Upper lobe of left lung (tissue), 6 donors: ENCODE measurements at places on chromosomes 5 and 9.

DNA sequence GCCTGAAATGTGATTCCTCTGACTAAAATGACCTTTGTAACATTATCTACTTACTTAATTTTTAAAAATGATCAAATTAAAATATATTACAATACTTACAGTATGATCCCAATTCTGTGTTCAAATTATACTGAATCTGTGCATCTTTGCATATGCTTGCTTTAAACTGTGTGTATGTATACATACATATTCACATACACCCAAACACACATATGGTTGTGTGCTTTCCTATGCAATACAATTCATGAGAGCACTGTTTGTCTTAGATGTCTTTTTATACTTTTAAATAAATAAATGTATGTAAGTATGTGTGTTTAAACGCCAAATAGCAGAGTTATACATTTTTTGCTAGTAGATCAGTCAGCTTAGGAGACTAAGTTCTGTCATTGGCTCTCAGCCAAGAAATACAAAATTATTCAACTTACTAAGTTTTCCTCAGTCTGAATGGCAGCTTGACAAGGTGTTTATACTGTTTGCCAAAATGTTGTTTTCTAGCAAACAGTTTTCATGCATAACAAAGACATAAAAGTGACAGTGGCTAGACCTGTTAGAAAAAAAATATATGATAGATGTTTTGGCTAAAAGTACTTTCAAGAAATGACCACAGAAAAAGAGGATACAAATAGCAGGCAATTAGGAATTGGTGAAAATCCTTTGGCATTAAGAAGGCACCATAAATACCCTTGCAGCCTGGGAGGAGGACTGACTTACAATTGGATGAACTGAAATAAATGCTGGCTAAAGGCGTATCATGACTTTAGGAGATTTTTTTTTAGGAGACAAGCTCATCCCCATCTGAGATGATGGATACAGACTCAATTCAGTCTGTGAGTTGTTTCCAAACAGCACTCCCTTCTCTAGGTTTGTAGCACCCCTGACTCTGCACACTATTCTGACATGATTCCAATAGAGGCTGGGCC, 7.9 kb downstream of the TICAM2 start:
- DNase-seq = no peak

DNA sequence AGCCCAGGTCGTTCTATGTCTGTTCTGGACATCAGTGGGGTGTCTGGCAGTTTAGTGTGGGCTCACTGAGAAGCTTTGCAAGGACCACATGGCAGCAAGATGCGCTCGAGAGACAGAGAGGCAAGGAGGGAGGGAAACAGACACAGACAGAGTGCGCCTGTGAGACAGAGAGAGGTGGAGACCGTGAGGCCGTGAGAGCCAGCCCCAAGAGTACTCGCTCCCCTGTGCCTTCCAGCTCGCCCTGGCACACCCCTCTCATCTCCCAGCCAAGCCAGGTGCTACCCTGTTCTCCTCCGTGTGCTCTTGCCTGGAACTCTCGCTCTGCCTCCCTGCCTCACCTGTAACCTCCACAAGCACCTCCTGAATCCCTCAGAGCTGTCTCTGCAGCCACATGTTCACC, 106.8 kb downstream of the EHMT1 start:
- DNase-seq = no peak

- peak; percentile 87 for DNase-seq
Observed at GRCh38 chr5:80959768-80960442, at the start of gene RASGRF2. Gene RASGRF2 (plus strand): TSS chr5:80960363. CDS start chr5:80960739, 376 bp downstream.

GRCh38 chr5:24788829-24789514, 144.2 kb upstream of the CDH10 start:
- no peak for DNase-seq

- DNase-seq = no peak
Observed at GRCh38 chr9:19550009-19550408, 141.2 kb downstream of the ACER2 start.

- DNase-seq = no peak
Observed at GRCh38 chr9:110133059-110133458, 74.9 kb downstream of the C9orf152 start.

GRCh38 chr9:113803811-113804589, 72.1 kb upstream of the ZNF618 start:
- DNase-seq = no peak

- DNase-seq = no peak
Observed at GRCh38 chr9:129810116-129810515, 7.1 kb downstream of the TOR1B start.

- DNase-seq = no peak
Observed at GRCh38 chr5:154542581-154542980, 64.6 kb upstream of the HAND1 start.

GRCh38 chr9:4622016-4622415, 40.1 kb upstream of the PLPP6 start:
- DNase-seq = no peak

DNA sequence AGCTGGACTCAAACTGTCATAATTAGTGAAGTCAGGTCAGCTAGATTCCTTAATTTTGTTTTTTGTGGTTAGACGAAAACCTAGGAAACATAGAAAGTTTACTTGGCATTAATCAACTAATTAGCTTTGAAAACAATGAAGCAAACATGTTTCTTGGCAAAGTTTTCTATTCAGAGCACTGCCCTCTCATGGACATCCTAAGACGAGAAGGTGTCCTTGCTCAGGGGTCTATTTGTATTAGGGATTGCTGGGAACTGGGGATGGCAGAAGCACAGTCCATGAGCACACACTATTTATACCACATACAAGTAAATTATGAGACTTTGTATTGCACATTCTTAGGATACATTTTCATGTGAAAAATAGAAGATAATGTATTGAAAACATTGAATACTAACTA, 49.7 kb downstream of the POC5 start:
- no peak for DNase-seq

DNA sequence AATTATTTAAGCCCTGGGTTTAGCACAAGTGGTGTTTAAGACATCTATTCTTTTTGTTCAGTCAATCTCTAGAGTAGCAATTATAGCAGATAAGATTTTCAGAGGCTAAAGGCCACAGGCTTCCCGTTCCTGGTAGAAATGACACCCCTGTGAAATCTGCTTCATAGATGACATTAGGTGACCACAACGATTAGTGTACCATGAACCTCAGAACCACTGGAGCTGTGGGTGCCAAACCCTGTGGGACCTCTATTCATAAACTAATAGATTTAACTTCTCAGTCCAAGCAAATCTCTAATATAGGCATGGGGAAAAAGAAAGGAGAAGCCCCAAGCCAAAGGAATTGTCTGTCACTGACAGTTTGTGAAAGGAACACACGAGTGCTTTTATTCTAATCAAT, 207.4 kb downstream of the ARRDC3 start:
- no peak for DNase-seq

- no peak for DNase-seq
Observed at GRCh38 chr9:24118190-24118589, 292.1 kb upstream of the ELAVL2 start.

DNA sequence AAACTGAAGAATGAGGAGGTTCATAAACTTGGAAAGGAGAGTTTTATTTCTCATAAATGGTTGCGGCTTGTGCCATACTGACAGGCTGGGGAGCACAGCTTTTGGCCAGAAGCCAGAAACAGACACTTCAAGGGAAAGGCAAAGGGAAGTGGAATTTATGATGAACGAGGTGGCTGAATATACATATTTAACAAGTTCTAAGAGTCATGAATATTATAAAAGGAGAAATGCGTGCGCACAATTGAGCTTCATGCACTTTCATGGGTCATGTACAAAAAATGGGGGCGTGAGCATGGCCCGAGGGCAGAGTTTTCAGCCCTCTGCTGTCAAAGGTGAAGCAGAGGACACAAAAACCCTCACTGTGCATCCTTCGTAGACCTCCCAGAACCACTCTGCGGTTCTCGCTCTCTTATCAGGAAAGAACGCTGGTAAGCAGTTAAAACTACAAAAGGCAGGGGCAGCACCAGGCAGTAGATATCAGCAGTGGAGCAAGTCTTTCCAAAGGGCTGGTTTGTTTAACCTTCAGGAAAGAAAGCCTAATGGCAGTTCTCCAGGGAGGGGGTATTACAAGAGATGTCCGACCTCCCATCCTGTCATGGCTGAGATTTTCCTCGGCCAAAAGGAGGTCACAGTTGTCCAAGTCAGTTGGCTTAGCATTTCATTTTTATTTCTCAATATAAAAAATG, 29.0 kb downstream of the AUH start:
- no peak for DNase-seq

GRCh38 chr5:154729613-154730012, 25.6 kb upstream of the LARP1 start:
- DNase-seq = no peak

- peak; percentile 96 for DNase-seq
Observed at GRCh38 chr9:136644593-136645351, 17.9 kb upstream of the EGFL7 start.

DNA sequence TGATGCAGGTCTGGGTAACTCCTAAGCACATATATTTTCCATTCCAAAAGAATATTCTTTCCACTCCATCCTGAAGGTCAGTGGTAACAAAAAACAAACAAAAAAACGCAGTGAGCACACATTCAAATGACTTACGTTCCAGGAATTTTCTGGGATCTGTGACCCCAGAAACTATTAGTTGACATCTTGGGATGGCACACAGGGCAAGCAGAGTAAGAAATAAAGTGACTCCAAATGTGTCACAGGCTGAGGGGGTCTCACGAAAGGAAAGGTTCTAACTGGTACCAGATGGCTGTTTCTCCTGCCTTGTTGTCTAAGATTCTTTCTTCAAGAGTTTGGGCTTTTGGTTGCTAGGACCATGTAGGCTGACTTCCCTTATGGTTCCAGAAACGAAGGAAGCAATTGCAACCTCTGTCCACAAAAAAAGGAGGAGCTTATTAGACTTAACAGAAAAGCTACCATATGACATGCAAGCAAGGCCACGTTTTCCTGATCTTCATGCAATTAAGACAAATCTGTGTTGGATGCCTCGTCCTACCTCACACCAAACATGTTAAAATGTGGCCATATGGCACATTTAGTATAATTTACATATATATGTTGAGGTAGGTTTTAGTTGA, 32.7 kb downstream of the PTGS1 start:
- DNase-seq = no peak

- DNase-seq = no peak
Observed at GRCh38 chr9:114790521-114790920, 15.3 kb downstream of the TNFSF15 start.

DNA sequence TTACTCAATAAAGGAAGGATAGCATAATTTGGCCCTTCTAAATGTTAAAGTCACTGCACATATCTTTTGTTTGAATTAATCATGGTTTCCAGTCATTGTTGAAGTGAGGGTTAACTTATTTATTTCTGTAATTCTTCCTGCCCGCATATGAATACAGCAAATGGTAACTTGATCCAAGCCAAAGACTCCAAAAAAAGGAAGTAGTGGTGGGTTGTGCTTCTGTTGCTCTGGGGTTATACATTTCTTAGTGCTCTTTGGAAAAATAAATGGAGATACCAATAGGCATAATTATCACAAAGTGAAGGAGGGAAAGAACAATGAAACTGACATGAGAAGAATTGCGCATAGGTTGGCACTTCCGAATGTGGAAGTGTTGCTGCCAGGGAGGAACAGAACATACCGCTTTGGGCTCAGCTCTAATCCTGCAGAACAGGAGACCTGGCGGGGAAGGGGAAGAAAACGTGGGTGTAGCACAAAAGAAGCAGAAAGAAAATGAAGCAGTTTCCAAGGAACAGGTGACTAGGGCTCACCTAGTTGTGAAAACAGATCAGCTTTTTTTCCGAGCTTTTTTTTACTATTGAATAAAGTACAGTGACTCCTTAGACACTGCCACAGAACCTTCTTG, 69.7 kb upstream of the TAF11L2 start:
- DNase-seq = no peak

DNA sequence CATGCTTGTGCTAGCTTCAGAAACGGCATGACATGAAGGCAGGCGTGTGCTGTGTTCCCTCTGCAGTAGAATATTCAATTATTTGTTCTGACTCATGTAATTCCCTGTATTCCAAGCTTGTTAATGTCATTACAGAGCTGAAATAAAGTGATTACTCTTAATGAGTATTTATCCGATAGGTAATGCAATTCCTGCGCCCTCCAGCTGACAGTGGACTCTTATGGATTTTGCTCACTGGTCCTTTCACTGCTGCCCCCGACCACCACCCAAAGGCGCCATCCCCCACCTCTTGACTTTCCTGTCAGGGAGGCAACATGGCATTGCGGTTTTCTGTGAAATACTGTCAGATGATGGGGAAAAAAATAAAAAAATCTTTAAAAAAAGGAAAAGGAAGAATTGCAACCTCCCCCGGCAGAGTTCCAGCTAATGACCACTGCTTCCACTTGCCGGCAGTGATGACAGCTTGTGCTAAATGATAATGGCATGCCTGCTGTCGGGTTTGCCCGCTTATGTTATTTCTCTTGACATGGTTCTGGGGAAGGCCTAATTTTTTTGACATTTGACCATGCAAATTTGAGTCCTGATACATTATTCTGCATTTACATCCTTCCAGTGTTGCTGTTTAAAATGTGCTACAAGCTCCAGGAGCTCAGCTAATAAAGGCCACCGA, 335.3 kb upstream of the ADAMTS16 start:
- no peak for DNase-seq

DNA sequence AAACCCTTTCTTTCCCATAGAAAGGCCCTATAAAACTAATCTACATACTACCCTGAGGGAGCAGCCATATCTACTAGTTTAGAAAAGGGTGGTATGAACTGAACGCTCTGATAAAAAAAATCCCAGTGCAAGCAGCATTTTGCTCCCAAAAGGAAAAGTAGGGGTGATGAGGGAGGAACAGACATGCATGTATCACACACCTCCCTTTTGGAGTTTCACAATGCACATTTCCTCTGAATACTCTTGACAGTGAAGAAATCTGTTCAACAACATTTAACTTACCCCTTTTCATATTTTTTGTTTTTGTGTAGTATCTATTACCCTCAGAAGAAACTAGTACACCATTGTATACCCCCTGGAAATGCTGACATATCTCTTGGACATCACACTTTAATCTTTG, 411.4 kb downstream of the MAT2B start:
- no peak for DNase-seq

DNA sequence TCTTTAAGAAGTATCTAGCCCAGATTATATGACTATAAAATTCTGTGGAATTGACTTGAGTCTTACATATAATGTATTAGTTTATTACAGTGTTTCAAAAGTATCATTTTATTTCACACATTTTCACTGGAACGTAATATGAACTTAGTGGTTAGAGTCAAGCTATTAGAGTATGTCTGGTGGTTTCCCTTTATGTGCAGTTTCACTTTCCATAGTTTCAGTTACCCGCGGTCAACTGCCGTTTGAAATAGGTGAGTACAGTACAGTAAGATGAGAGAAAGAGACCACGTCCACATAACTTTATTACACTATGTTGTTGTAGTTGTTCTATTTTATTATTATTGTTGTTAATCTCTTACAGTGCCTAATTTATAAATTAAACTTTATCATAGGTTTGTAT, 50.5 kb downstream of the COMMD10 start:
- no peak for DNase-seq

- peak; percentile 42 for DNase-seq
Observed at GRCh38 chr9:76198336-76198735, 195.9 kb downstream of the RFK start.
